RCC 7860 (cell line): ENCODE measurements at places on chromosomes 5 and 9.

GRCh38 chr9:23412458-23412857, 413.6 kb downstream of the ELAVL2 start:
- no peak for DNase-seq

DNA sequence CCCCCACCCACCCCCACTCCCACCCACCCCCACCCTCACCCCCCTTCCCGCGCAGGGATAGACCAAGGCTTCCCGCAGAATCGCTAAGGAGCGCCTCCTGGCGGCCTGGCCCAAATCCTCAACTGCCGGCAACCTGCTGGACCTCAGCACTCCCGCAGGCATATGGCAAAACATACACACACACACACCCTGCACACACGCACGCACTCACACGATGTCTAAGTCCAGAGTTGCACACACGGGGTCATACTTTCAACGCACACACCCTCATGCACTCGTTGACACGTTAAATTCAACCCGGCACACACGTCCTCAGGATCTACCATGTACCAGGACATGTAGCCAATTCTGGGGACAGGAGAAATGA, 1.7 kb downstream of the CPLX2 start:
- DNase-seq: no peak

DNA sequence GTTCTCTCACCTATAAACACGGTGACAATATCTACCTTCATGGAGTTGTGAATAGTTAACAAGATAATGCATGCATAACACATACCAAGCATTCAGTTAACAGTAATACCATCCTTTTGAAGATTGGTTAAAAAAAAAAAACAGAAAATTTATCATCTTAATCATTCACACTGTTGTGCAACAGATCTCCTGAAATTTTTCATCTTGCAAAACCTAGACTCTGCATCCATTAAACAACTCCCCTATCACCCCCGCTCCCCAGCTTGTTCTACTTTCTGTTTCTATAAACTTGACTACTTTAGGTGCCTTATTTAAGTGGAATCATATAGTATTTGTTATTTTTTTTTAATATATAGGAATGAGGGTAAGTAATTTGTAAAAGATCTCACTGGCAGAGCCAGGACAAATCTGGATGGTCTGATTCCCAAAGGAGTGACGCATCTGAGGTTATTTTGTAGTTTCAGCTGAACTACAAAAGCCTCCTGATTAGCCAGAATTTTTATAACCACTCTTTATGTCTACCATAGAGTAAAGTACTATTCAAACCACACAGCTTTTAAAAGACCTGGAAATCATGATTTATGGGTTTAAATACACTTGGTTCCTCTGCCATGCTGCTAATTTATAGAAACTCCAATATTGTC, 93.0 kb downstream of the FANCC start:
- DNase-seq: no peak

DNA sequence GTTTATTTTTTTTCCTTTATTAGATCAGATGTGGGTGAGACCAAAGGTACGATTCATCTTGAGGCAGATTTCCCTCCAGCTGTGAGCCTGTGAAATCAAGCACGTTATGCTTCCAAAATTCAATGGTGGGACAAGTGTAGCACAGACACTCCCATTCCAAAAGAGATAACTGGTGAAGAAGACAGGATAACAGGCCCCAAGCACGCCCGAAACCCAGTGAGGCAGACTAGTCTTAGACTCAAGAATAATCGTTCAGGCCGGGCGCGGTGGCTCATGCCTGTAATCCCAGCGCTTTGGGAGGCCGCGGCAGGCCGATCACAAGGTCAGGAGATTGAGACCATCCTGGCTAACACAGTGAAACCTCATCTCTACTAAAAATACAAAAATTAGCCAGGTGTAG, 36.8 kb upstream of the COL5A1 start:
- no peak for DNase-seq

- no peak for DNase-seq
Measured at GRCh38 chr5:57754616-57755015, 272.0 kb upstream of the ACTBL2 start.

GRCh38 chr9:78439866-78440830, 143.2 kb downstream of the PSAT1 start:
- DNase-seq: no peak

GRCh38 chr9:17135295-17136160, 688 bp downstream of the CNTLN start:
- DNase-seq: peak; percentile 13

GRCh38 chr9:94577571-94577970, 16.1 kb downstream of the FBP2 start:
- no peak for DNase-seq

DNA sequence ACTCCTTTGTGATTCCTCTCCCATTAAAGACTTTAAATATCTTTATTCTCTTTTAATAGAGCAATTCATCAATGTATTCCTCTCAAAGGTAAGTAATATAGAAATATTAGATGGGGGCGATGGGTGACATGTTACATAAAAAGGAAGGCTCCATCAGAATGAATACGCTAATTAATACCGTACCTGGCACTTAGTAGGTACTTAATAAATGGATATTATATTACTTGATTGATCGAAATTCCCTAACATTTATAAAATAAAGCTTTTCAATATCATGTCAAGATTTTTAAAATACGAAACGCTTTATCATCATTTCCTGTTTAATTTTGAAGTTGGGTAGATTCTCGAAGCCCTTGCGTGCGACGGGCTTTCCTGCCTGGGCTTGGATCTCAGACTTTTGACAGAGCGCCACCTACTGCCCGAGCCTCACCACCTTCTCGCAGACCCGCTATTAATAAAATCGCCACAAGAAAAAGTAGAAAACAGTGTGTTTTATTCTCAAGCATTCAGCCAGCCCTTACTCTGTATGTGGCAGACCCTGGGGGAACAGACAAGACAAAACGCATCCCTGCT, 99.4 kb downstream of the C5orf15 start:
- peak; percentile 37 for DNase-seq

DNA sequence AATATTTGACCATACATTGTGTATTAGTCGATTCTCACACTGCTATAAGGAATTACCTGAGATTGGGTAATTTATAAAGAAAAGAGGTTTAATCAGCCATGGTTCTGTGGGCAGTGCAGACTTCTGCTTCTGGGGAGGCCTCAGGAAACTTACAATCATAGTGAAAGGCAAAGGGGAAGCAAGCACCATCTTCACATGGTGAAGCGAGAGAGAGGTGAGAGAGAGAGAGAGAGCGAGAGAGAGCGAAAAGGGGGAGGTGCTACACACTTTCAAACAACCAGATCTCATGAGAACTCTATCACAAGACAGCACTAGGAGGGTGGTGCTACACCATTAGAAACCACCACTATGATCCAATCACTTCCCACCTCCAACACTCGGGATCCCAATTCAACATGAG, 4.1 kb upstream of the GRAMD2B start:
- no peak for DNase-seq

DNA sequence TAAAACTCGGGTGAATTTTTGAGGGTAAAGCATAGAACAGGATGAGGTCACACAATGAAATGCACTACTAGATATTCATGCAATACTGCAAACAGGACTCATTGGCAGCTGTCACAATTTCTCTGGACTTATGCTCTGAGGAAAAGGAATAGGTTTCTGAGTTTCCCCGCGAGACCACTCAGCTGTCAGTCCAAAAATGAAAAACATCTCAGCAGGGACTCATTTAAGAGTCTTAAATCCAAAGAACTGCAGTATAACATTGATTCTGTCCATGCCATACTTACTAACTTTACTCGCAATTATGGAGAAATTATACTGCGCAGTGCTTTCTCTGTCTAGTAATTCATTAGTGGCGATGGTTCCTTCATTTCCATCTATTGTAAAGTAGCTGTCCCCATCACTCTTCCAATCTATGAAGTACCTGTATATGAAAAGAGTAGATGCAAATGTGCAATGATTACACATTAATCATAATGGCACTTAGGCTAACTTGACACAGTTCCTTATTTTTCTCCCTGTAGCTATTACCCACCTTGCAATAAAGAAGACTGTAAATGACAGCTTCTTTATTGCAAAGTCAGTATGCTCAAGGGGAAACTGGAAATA, 1070.0 kb downstream of the CDH12 start:
- DNase-seq: no peak

DNA sequence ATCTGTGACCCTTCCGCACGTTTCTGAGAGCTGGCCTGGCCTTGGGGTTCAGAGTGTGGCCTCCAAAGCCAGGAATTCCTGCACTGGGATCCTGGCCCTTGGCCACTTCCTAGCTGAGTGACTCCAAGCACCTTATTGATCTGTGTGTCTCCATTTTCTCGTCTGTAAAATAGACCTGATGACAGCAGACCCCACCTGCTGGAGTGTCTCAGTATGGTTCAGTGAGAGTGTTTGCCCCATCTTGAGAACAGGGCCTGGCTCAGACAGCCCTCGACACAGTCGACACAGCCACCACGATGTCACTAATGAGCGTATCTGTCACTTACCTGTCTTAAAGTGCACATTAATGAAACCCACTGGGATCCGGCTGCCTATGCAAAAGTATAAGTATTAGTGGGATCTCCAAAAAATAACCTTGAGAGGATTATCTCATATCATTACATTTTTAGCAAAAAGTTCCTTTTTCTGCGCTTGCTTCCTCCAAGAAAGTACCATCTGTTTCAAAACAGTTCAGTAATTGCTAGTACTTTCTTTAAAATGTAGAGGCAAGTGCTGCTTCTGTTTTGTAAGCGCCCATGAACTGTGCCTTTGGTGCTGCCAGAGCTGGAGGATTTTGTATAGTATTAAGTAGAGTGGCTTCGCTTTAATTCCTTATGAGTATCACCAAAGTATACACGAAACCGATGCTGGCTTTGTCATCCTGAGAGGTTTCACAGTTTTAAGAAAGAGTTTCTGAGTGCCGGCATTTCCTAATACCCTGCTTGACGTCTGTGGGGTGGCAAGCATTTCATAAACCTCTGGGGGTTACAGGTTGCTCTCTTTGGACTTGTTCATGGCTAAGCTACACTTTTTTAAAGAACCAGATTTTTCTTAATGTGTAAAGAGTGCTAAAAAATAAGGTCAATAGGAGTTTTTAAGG, 31.7 kb downstream of the UBE2QL1 start:
- no peak for DNase-seq

- peak; percentile 43 for DNase-seq
Measured at GRCh38 chr5:118791926-118792734, 196.2 kb downstream of the DTWD2 start.

DNA sequence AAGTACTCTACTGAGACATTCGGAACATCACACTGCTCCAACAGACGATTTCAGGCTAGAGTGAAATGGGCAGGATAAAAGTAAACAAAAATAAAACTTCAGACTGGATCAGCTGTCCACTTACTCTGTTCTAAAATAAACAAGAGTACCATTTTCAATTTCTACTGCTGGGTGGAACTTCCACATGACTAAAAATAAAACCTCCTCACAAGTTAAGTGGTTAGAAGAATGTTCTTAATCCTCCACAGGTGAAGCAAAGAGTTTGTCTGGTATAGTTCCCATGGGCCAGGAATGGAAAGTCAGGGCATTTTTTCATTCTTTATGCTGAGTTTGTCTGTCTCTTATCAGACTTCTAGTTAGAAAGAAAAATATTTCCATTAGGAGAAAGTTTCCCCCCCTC, 15.7 kb downstream of the NUDT12 start:
- no peak for DNase-seq

GRCh38 chr5:77076961-77077828, 9.9 kb downstream of the ZBED3 start:
- DNase-seq: no peak

- DNase-seq: peak; percentile 78
Measured at GRCh38 chr5:139517683-139518564, 35.4 kb upstream of the STING1 start.

GRCh38 chr9:27483576-27483975, 40.5 kb upstream of the IFNK start:
- no peak for DNase-seq

DNA sequence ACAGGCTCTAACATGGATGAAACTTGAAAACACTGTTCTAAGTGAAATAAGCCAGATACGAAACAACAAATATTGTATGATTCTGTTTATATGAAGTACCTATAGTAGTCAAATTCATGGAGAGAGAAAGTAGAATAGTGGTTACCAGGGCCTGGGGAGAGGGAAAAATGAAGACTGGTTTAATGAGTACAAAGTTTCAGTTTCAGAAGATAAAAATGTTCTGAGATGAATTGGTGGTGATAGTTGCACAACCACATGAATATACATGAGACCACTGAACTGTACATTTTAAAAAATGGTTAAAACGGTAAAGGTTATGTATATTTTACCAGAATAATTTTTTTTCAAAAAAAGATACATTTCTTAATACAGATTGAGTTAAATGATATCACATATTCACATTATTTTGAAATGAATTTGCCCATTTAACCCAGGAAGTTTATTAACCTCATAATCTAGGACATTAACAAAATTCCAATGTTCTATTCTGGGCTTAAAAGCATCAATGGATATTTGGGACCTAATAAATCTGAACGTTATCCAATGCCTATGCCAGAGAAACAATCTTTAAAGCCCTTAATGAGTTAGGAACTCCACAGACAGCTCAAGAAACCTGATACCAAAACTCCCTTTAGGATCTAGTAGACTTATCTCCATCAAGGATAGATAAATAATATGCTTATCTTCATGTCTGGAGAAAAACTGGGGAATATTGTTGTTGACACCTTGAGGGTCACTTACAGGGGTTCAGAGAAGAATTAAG, 521.3 kb downstream of the EFNA5 start:
- DNase-seq: no peak

- DNase-seq: peak; percentile 89
Measured at GRCh38 chr5:76372323-76373054, 30.6 kb upstream of the IQGAP2 start.

DNA sequence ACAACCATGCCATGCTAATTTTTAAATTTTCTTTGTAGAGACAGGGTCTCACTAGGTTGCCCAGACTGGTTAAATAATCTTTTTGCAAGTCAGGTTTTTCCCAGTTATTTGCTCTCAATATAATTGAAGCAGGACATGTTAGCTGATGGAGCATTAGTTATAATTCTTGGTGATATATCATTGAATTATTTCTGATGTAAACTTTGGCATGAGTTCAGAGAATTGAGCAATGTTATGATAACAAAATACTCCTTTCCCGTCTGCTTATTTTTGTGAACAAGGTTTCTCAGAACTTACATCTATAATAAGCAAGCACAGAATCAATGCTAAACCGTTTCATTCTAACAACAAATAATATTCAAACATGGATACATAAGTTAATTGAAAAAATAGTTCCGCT, 37.8 kb downstream of the BHMT start:
- no peak for DNase-seq

DNA sequence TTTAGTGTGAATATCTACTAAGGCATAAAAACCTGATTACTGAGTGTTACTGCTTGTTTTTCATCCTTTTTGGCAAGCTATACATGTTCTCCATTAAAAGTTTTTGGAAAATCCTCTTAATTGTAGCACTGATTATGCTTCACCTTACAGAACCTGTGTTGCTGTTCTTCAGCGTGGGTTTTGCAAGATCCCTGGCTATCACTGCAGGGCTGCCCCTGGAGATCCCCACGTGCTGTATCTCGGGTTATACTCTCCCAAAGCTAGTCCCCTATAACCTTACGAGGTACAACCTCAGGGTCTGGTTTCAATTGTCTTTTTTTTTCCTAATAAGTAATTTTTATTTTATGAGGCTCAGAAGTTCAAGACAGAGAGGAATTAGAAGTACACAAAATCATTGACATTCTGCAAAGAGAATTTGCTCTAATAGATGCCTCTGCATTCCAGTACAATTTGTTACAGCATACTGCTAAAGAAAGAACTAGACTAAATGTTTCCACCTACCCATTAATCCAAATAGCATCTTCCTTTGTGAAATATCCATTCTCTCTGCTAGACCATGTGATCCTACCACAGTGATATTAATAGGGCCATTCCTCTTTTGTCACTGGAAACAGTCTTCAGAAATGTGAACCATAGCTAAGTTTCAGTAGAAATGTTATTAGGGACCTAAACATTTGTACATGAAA, 25.8 kb upstream of the CAMK4 start:
- no peak for DNase-seq
